Fibroblast of lung (primary cell): ENCODE measurements at places on chromosomes 16 and 17.

- no peaks in the 10 kb centered on the region for H3K36me3 ChIP-seq
- H3K27ac ChIP-seq, result no peak overlapping the region
- H3K4me3 ChIP-seq, result no peak overlapping the region
- H3K4me1 ChIP-seq, result no peaks in the 10 kb centered on the region
Measured at GRCh38 chr17:77581480-77581879, 377.0 kb upstream of the TNRC6C start.

- DNase-seq, result peak; percentile 85
- H3K36me3 ChIP-seq, result no peaks in the 10 kb centered on the region
- no peak overlapping the region for H3K27ac ChIP-seq
- peaks cover 14% of the 10 kb centered on the region for H3K4me1 ChIP-seq
Measured at GRCh38 chr16:66580605-66581209, 1.4 kb downstream of the CMTM2 start.

DNA sequence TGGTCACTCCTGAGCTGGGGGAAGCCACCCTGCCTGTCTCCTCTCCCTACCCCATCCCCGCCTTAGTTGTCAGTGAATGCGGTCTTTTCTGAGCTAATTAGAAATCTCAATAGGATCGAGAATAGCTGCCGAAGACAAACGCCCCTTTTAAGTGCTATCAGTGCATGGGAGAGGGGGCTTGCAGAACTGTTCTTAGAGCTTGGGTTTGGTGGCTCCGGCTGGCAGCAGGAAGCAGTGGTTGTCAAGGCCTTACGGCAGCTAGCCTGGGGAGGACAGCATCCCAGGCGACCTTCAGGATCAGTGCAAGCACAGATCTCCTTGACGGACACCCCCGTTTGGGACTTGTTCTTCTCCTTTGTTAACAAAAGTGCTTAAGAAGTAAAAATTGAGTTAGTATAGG is 195.1 kb downstream of the CCDC182 start:
- H3K27me3 ChIP-seq, result no peaks in the 10 kb centered on the region
- no peak overlapping the region for H3K27ac ChIP-seq
- no peaks in the 10 kb centered on the region for H3K4me1 ChIP-seq

DNA sequence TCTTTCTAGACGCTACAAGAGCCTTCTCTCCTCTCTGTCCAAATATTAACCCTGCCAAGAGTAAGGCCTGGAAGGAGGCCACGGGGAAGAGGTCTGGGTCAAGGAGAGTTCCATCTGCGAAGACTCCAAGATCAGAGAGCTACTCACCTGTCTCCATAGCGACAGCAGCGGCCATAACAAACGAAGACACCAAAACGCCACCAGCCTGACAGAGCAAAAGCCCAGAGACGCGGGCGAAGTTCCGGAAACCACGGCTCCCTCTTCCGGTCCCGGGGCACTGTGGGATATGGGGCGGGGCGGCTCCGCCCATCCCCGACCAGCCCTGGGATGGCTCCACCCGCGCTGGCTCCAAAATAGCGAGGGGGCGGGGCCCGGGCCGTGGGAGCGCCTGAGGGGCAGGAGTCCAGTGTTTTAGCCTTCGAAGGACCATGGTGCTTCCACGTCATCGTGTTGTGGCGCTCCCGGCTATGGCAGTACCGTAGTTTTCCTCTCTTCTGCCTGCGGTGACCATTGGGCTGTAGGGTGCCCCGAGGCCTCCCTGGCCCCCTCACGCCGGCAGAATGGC is at the start of the genes C17orf100 and MED31:
C17orf100 (plus strand) TSS at position 409 of the 565 bp plus-strand sequence; CDS start at position 561, 152 bp downstream.
MED31 (minus strand) TSS at position 252 of the 565 bp plus-strand sequence; CDS start at position 175, 77 bp downstream.
- DNase-seq, result peak; percentile 87
- peak within 1 kb of the TSS; percentile 87 for H3K27ac ChIP-seq
- peak within 1 kb of the TSS; percentile 66 for H3K4me3 ChIP-seq
- peaks cover 11% of the 10 kb centered on the region for H3K27me3 ChIP-seq
- H3K4me1 ChIP-seq, result peaks cover 4% of the 10 kb centered on the region

DNA sequence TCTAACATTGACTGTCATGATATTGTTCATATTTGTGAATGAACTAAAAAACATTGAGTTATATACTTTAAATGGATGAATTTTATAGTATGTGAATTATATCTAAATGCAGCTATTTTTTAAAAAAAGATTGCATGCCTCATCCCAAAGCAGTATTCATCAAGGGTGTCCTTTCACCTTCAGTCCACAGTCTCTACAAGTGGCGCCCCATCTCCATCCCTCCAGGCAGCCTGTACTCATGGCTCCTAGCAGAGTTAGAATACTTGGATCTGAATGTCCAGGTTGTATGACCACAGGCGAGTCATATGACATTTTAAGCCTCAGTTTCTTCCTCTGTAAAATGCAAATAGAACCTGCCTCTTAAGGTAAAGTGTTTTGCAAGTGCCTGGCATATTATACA is 69.8 kb downstream of the TMEM100 start:
- no peaks in the 10 kb centered on the region for H3K4me1 ChIP-seq
- H3K4me3 ChIP-seq, result no peak overlapping the region
- H3K27me3 ChIP-seq, result no peaks in the 10 kb centered on the region

DNA sequence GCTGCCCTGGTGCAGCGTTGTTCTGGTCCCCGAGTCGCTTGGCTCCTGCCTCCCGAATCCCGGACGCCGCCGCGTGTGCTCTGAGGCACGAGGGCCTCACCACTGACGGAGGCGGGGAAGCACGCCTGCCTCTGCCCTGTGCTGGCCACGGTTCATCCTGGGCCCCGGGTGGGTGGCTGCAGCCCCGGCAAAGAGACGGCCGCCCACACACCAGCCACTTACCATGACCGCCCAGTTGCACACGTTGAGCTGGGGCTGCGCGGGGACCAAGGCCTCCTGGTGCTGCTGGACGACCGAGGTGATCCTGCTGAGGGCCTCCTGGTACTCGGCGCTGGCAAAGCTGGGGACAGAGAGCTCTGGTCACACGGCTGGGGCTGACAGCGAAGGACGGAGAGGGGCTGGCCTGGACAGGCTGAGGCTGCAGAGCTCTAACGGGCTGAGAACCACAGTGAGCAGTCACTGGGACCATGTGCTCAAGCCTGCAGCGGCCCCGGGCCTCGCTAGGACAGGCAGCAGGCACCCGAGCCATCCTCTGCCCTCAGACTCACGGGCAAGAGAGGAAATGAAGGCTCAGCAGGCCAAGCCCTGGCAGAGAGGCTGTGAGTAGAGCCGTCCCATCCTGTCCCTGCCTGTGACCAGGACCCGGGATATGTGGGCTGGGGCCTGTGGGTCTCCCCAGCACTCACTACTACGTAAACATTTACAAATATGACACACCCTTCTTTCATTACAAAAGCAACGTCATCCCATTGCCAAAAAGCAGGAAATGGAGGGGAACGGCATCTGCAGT is 6.3 kb upstream of the APRT start:
- no peaks in the 10 kb centered on the region for H3K27me3 ChIP-seq
- peaks cover 8% of the 10 kb centered on the region for H3K36me3 ChIP-seq
- peaks cover 8% of the 10 kb centered on the region for H3K4me1 ChIP-seq

GRCh38 chr16:67457611-67458010 is 23.3 kb downstream of the ATP6V0D1 start:
- H3K4me3 ChIP-seq, result no peak overlapping the region
- no peak for DNase-seq
- peaks cover 19% of the 10 kb centered on the region for H3K4me1 ChIP-seq
- H3K36me3 ChIP-seq, result peaks cover 7% of the 10 kb centered on the region
- no peaks in the 10 kb centered on the region for H3K27me3 ChIP-seq

DNA sequence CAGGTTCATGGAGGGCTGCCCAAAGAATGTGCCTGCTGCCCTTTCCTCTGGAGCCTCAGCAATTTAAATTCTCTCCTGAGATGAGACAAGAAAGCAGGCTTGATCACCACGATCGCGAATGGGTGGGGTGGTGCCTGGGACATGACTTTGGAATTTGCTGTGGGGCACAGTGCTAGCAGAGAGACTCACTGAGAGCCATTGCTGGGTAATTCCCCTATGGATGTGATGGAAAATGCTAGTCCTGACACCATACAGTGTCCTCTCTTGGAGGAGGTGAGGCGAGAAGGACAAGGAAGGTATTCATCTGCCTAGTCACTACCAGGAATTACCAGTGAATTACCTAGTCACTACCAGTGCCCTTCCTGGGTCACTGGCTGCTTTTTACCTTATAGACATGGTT is 15.5 kb downstream of the FAM20A start:
- H3K36me3 ChIP-seq, result no peaks in the 10 kb centered on the region
- no peak for DNase-seq
- H3K27ac ChIP-seq, result no peak overlapping the region
- no peak overlapping the region for H3K4me3 ChIP-seq
- H3K27me3 ChIP-seq, result no peaks in the 10 kb centered on the region

GRCh38 chr17:76524598-76525512 is 12.7 kb downstream of the CYGB start:
- peak overlapping the region; percentile 51 for H3K27ac ChIP-seq
- no peaks in the 10 kb centered on the region for H3K27me3 ChIP-seq
- peaks cover 30% of the 10 kb centered on the region for H3K4me1 ChIP-seq
- H3K36me3 ChIP-seq, result no peaks in the 10 kb centered on the region
- DNase-seq, result peak; percentile 43
- no peak overlapping the region for H3K4me3 ChIP-seq

GRCh38 chr16:49350265-49351095 is 23.1 kb upstream of the C16orf78 start:
- DNase-seq, result peak; percentile 22
- H3K4me3 ChIP-seq, result no peak overlapping the region
- no peaks in the 10 kb centered on the region for H3K36me3 ChIP-seq
- no peak overlapping the region for H3K27ac ChIP-seq
- H3K4me1 ChIP-seq, result no peaks in the 10 kb centered on the region

DNA sequence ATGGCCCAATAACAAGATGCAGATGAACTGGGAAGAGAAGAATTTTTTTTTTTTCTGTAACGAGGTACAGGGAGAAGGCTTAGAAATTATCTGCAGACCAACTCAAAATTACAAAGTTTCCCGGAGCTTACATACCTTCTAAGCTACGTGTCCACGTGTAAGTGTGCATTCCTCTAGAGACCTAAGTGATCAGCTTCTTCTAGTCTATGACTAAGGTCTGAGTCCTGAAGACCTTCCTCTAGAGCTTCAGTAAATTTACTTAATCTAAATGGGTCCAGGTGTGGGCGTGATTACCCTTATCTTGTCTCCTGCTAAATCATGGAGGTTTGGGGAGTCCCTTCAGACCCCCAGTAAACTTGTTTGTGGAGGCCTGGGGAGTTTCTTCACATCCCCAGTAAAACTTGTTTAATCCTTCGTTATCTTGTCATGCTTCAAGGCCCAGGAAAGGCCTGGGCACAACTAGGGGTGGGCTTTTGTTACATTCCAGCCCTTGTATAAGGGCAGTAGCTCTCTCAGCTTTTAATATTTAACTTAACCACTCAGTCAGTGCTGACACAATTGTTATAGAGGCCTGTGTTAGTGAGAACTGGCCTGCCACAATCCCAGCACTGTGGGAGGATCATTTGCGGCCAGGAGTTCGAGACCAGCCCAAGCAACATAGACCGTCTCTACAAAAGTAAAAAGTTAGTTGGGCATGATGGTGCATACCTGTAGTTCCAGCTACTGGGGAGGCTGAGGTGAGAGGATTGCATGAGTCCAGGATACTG is 342.3 kb downstream of the SNX29 start:
- H3K4me3 ChIP-seq, result no peak overlapping the region
- H3K4me1 ChIP-seq, result no peaks in the 10 kb centered on the region
- DNase-seq, result peak; percentile 31
- H3K27me3 ChIP-seq, result no peaks in the 10 kb centered on the region

DNA sequence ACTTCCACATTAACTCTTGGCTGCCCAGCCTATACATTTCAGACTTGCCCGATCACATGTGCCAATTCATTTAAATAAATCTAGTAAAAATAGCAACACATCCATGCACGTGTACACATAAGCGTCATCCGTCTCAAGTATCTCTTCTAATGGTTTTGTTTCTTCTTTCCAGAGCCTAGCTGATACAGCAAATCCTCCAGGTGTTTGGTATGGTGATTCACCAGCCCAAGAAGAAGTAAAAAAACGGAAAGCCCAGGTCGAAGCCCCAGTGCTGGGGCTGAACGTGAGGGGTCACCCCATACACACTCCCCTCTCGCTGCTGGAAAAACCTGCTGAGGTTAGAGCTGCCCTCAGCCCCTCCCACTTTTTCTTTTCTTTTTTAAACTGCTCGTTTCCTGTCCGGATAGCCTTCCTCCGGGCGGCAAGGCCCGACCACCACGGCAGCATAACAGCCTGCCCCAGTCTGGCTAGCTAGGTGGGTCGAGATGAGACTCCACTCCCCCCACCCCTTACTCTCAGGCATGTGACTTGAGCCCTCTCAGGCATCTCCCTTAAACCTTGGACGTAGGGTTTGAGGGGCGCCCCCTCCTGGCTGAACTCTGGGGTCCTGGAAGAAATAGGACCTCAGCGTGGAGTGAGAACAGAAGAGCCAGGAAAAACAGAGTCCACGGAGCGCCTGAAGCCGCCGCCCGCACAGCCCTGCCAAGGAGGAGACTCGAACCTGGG is 13.9 kb upstream of the OR1F1 start:
- peaks cover 20% of the 10 kb centered on the region for H3K27me3 ChIP-seq
- no peak overlapping the region for H3K4me3 ChIP-seq
- no peak overlapping the region for H3K27ac ChIP-seq
